ENCODE measurements at places on chromosomes 16 and 17.

DNA sequence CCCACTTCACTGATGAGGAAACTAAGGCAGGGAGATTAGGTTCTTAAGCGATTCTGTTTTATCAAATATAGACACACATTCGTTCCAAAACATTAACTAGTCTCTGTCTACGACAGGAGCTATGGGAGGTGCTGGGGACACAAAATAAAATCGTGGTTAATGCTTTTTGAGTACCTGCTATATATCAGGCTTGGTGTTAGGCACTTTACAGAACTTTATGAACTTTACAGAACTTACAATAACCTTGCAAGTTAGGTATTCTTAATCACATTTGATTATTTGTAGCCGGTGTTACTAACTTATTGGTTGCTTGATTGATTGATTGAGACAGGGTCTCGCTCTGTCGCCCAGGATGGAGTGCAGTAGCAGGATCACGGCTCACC lies 538 bp upstream of the HEATR3 start:
- DNase-seq, result no peak

DNA sequence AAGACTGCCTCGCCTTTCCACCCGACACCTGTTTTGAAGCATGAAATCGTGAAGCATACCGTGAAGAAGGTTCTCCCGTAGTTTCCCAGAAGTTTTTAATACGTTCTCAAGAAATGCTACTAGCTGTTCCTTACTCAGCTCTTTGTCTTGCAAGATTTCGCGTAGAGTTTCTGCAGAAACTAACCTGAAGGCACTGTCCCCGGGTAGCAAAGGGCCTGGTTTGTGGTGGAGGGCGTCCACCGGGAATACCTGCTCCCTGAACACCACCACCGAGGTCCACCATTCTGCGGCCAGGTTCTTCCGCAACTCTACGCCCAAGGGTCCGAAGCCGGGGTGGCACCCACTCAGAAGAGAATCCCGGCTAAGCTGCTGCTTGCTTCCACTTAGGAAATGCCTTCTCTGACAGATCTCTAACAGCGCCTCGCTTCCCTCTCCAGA lies 487 bp downstream of the POLG2 start:
- no peak for DNase-seq

GRCh38 chr17:38453951-38454421 lies 25.7 kb downstream of the ARHGAP23 start:
- no peak for DNase-seq

DNA sequence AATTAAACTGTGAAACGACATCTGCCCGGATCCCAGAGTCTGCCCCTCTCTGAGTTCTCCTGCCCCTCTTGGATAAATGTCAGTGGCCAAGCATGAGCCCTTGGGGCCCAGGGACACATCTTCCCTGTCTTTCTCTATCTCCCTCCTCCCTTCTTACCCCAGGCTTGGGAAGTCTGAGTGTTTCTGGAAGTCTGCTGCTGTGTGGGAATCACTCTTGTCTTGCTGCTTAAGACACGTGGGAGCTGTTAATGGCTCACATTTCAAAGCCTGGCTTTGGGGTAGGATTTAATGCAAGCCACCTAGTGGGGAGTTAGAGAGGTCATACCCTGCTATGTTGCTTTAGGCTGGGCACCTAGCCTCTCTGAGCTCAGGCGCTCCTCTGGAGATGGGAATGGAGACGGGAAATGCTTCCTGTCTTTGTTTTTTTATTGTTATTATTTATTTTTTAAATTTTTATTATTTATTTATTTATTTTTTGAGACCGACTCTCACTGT lies 218.5 kb upstream of the CIBAR2 start:
- DNase-seq, result no peak

DNA sequence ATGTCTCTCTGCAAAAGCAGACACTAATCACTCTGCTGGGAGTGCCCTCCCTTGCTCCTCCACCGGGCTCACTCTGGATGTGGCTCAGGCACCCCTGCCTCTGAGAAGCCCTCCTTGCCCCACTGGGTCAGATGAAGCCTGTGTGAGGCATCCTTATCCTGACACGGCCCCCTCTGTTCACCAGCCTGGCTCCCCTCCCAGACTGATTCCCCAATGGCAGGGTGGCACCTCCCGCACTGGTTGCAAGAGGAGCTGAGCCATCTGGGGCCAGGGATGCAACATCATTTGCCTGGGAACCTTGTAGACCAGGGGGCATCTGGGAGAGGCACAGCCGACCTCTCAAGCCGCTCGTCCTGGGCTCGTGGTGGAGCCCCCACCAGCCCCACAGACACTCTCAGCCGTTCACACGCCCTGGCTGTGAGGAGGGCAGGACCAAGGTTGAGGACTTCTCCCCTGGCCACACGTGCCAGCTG lies 6.7 kb downstream of the SMTNL2 start:
- DNase-seq, result no peak

Measured in putamen (tissue), 1 donor.